IPS DF 19.7 (cell line): ENCODE measurements at places on chromosomes 4 and X.

DNA sequence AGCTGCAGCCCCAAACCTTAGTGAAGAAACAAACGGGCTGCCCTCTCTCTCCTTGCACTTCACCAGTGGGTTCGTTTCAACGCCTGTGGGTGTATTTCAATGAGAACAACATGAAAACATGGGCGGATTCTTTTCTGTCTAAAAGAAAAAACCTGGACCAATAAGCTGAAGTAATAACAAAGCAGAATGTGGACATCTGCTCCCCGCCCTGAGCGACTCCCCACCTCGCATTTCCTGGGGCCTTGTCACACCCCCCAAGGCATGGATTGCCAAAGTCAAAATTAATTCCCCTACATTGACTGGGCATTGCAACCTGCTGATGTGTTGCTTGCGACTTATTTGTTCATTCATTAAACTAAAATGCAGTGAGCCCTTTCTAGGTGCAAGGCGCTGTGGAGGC lies 142.9 kb downstream of the BCOR start:
- DNase-seq: no peak

- DNase-seq: no peak
Observed at GRCh38 chr4:121720109-121720508, 23.3 kb upstream of the ANXA5 start.

DNA sequence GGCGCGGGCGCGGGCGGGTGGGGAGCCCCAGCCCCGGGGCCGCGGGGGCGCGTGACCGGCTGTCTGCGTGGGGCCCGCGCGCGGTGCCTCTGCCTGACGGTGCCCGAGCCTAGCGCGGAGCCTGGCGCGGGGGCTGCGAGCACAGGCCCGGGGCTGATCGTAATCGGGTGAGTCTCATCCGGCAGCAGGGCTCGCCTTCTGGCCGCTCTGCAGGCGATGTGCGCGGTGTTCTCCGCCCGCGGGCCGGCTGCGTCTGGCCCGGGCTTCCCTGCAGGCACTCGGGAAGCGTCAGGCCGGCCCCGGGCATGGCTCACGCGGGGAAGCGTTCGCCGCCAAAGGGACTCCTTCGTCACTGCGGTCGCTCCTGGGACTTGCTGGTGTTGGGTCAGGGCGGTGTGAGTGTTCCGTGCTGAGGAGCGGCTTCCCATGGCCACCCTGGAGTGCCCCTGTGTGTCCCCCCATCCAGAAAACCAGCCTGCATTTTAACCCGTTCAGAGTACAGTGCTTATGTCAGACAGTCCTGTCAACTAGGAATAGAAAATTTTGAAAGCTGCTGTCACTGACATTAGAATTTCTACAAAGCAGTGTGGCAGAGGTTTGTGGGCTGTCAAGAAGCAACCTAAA lies 40.6 kb downstream of the FAM149A start:
- no peak for DNase-seq

DNA sequence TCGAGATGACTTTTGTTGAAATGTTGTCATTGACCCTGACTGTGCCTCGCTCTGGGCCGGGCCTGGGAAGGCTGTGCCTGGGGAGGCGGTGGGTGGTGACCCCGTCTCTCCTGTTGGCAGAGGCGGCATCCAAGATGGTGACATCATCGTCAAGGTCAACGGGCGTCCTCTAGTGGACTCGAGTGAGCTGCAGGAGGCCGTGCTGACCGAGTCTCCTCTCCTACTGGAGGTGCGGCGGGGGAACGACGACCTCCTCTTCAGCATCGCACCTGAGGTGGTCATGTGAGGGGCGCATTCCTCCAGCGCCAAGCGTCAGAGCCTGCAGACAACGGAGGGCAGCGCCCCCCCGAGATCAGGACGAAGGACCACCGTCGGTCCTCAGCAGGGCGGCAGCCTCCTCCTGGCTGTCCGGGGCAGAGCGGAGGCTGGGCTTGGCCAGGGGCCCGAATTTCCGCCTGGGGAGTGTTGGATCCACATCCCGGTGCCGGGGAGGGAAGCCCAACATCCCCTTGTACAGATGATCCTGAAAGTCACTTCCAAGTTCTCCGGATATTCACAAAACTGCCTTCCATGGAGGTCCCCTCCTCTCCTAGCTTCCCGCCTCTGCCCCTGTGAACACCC lies 36.4 kb downstream of the HTRA3 start:
- DNase-seq: no peak

DNA sequence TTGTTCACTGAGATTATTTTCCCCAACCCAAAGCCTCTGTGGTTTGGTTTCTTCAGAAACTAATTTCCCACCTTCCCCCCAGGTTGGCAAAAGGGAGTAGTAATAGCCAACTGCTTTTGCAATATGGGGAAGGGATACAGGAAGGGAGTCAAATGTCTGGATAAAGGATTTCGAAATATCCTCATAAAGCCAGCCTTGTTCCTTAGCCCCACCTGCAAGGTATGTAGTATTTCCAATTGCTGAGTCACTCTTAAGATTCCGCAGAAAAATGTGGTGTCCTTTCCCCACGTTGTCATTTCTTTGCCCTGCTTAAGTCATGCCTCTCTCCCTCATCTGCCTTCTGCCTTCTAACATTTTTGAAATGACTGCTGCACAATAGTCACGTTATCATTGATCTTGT lies 138.8 kb upstream of the DCAF8L1 start:
- no peak for DNase-seq

DNA sequence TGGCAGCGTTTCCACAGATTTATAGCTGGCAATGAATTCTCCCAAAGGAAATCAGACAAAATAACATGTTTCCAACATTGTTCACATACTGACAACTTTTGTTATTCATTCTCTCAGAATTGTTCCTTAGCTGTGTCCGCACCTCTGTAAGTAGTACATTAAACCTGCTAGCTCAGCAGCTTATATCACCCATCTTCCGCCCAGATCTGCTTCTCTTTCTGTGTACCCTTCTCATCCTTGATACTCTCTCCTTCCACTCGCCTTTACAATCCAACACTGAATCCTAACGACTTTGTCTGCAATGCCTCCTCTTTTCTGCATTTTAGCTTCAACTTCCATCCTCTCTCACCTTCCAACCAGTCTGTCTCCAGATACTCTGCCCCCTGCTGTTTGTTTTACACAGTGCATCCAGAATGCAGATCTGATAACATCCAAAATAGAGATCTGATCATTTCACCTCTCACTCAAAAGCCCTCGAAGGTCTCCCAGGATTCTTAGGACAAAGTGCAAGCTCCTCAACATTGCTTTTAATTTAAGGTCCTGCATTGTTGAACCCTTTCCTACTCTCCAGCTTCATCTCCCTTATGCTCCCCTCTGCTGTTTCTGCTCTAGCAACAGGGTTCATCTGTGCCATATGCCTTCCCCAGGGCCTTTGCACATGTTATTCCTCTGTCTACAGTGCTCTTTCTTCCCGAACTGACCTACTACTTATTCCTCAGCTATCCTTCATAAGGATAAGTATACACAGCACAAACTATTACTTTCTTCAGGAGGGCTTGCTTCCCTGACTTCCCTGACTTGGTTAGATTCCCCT lies 67.3 kb upstream of the VBP1 start:
- DNase-seq: no peak

GRCh38 chr4:169229571-169230028 lies 41.2 kb downstream of the SH3RF1 start:
- DNase-seq: no peak

- no peak for DNase-seq
Observed at GRCh38 chr4:7763788-7764187, 175.9 kb downstream of the AFAP1 start.
